IPS DF 6.9 (cell line): ENCODE measurements at places on chromosomes 3 and 15.

DNA sequence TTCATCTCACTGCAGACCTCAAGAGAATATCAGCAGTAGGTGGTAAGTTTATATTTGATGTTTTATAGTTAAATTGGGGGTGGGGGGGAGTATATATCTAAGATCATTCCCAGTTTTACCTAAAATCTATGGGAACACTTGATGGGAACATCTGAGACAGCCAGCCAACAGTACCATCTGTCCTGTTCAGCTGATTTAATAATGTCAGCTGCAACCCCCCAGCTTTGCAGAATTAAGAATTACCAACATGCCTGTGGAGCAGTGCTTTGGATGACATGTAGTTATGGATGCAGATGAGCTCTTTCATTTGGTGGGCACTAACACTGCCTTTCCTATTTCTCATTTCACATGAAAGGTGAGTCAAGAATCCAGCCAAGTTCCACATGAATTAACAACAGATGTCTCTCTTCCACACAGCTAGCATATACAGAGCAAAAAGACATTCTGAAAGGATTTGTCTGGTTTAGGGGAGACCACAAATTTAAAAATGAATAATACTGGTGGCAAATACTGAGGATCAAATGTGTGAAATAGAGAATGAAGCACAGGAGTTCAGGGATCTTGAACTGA is 76.2 kb downstream of the SETD5 start:
- no peak for DNase-seq

- no peak for DNase-seq
Observed at GRCh38 chr3:140595295-140595694, 82.6 kb upstream of the TRIM42 start.

GRCh38 chr3:56737006-56737405 is 53.9 kb upstream of the TASOR start:
- no peak for DNase-seq

DNA sequence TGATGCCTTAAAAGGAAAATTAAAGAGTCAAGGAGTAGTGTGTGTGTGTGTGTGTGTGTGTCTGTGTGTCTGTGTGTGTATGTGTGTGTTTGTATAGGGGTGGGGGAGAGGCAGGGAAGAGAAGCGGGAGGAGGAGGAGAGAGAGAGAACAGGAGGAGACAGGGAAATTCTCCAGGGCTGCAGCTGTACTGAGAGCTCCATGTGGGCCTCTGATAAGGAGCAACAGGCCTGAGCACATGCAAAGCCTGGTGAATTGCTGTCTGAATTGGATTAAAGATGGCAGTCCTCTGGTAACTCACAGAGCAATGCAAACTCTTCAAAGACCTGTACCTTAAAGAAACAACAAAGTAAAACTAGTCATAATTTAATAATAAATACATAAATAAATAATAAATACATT is 70.6 kb downstream of the SEMA6D start:
- no peak for DNase-seq

- DNase-seq: no peak
Observed at GRCh38 chr3:153599685-153600084, 437.7 kb downstream of the RAP2B start.

DNA sequence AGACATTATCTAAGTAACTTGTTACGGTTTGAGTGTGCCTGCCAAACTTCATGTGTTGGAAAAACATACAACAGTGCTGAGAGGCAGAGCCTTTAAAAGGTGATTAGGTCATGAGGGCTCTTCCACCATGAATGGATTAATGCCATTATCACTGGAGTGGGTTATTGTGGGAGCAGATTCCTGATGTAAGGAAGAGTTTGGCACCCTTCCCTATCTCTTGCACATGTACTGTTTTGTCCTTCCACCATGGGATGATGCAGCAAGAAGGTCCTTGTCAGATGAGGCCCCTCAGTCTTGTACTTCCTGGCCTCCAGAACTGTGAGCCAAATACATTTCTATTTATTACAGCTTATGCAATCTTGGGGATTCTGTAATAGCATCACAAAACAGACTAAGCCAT is 413.9 kb downstream of the EPHA3 start:
- DNase-seq: no peak

- no peak for DNase-seq
Observed at GRCh38 chr3:133989936-133990702, 39.6 kb downstream of the SLCO2A1 start.

- no peak for DNase-seq
Observed at GRCh38 chr3:72137865-72138861, 353.2 kb upstream of the PROK2 start.

DNA sequence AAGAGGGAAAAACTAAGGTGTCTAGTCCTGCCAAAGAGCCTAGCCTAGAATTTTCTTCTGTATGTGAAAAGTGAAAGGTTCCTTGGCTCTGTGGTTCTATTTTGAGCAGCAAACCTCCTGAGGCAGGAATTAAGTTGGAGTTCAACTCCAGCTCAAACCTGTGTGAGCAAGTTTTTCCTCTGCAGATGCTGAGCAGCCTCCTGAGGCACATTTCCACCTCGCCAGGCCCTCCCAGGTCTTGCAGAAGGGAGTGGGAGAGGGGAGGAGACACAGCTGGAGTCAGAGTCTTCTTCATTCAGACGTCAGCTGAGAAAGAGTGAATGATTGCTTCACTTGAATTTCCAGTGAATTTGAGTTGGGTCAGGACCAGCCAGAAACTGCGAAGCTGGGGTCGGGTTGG is 69.5 kb upstream of the ETV5 start:
- no peak for DNase-seq

- DNase-seq: no peak
Observed at GRCh38 chr15:91821458-91821857, 32.0 kb upstream of the SLCO3A1 start.

GRCh38 chr15:89167267-89168176 is 53.9 kb downstream of the RLBP1 start:
- no peak for DNase-seq

- peak; percentile 55 for DNase-seq
Observed at GRCh38 chr3:115623044-115623868, at the start of gene GAP43. GAP43 (plus strand) TSS chr3:115623510; CDS start chr3:115623690, 180 bp downstream.

GRCh38 chr3:133943639-133944141 is 48.0 kb upstream of the RAB6B start:
- no peak for DNase-seq

DNA sequence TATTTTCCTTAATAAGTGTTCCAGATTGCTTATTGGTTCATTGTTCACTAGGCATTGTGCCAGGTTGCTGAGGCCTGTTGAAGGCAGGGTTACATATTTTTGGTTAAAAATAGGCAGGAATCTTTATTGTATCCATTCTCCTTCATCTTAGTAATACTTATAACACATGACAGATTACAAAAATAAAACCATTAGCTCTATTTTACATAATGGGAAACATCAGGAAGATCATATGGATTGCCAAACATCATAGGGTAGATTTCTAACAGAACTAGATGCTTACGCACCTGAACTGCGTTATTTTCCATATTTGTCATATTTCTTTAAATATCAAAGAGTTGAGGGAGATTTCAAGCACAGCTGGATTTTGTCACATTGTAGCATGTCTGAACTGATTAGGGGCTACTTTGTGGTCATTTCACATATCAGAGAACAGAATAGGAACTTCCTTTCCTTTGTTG is 462.9 kb upstream of the SGO1 start:
- no peak for DNase-seq

DNA sequence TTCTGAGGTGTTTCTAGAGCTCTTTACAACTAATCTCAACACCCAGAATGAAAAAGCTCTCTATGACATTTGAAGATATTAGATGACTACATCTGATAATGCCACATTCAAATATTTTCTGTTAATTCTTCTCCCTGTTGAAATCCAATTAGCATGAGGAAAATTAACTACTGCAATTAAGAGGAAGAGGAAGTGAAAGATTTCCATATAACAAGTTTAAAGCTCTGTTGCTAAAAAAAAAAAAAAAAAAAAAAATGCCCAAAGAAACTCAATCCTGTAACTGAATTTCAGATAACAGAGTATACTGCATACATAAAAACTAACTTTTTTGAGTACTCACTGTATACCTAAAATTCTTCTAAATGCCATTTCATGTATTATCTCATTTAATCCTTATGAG is 109.8 kb downstream of the TNIK start:
- DNase-seq: no peak

DNA sequence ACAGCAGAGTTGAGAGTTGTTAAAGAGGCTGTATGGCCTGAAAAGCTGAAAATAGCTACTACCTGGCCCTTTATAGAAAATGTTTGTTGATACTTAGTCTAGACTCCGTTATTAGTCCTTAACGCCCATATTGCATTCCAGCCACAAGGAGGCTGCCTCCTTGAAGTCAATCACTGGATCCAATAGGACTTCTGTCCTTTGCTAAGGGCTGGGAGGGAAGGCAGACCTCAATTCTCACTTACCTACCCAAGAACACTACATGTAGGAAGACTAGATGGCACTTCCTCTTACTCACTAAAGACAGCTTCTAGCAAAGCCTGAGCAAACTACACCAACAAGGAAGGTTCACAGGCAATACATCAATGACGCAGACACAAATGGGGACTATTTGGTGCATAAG is 139.5 kb upstream of the HACD2 start:
- no peak for DNase-seq

DNA sequence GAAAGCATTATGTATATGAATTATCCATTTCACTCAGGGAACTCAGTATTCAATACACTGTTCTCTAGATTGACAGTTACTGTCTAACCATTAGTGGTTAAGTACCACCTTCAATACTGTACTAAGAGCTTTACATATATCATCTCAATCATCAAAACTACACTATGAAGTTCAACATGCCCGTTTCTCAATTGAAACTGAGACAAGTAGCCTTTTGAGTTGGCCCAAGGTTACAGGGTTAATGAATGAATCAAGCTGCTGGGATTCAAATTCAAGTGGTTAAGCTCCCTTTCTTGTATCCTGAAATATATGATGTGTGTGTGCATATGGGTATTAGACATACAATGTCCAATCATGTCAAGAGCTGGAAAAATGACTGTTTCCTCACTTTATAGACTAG is 5.8 kb downstream of the TASOR start:
- no peak for DNase-seq

GRCh38 chr3:69319652-69320051 is 66.2 kb downstream of the FRMD4B start:
- no peak for DNase-seq

- peak; percentile 31 for DNase-seq
Observed at GRCh38 chr15:31270767-31271166, 55.9 kb upstream of the KLF13 start.

- no peak for DNase-seq
Observed at GRCh38 chr3:129756871-129757270, 136.6 kb downstream of the TMCC1 start.

DNA sequence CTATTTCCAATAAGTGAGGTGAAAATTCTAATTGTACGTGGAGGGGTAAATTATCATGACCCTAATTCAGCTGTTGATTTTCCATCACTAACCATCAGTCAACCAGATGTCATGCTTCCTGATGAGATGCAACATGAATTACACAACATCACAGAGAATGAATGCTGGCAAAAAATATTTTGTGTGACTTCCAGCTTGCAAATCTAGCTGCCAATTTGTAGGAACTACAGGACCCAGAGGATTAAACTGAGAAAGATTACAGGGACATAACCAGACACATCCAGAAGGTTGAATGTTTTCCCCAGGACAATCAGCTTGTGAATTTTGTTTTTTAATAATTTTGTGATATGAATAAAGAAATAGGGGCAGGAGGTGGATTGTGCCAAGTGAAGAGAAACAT is 349.0 kb upstream of the ATP10A start:
- DNase-seq: no peak

GRCh38 chr3:129820587-129820986 is 72.9 kb downstream of the TMCC1 start:
- no peak for DNase-seq

GRCh38 chr3:170563712-170564423 is 22.0 kb downstream of the SLC7A14 start:
- DNase-seq: no peak

- DNase-seq: no peak
Observed at GRCh38 chr3:30964612-30965011, 70.2 kb upstream of the GADL1 start.

GRCh38 chr3:189502676-189503257 is 128.4 kb upstream of the TP63 start:
- no peak for DNase-seq

GRCh38 chr3:121111914-121112612 is 204.1 kb downstream of the STXBP5L start:
- DNase-seq: peak; percentile 27
